Left kidney (tissue), 8 donors: ENCODE measurements at places on chromosomes 3 and 15.

DNA sequence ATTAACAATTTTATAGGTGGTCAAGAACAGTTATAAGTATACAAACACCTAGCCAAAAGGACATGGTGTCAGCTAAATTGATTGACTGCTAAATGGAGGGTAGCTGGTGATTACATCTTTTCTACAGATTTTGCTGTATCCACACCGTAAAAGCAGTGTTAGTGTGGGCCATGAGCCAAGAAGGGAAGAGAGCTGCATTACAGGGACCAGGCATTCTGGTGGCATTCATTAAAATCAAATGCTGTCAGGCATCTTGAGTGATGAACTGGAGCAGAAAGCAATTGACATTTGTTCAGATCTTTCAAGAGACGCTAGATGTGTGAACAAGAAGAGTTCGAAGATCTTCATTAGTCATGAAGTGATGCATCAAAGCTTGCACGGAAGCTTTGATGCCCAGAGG, 177.9 kb downstream of the ARPP21 start:
- DNase-seq = no peak

GRCh38 chr3:156648086-156648485, 26.3 kb upstream of the TIPARP start:
- DNase-seq = no peak

- no peak for DNase-seq
These were observed 110.6 kb upstream of the TNFAIP8L3 start for GRCh38 chr15:51205050-51205975.

GRCh38 chr15:50256188-50257041, 9.1 kb downstream of the HDC start:
- no peak for DNase-seq

- no peak for DNase-seq
These were observed 28.0 kb downstream of the ARHGAP31 start for GRCh38 chr3:119322021-119322834.

DNA sequence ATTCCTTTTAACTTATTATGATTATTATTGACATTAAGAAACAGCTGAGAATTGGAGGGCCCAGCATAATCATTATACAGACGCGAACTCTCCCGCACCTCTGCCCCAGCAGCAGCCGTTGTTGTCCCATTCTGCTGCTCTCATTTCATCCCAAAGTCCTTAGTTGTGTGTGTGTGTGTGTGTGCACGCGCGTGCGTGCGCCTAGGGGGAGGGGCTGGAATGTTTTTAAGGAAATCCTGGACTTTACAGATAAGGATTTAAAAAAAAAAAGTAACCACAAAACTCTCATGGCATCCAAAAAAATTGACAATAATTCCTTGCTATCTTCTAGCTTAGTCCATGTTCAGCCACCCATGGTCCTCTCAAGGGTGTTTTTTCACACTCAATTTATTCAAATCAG, 134.2 kb downstream of the WNT7A start:
- no peak for DNase-seq

GRCh38 chr3:49673715-49674496, at the start of gene APEH:
APEH (plus strand) TSS chr3:49674351; CDS start chr3:49674402, 51 bp downstream.
- DNase-seq = peak; percentile 94

GRCh38 chr3:13282358-13282985, 137.7 kb downstream of the NUP210 start:
- DNase-seq = no peak

- no peak for DNase-seq
These were observed 40.5 kb downstream of the ANO10 start for GRCh38 chr3:43581343-43581742.

GRCh38 chr3:64293121-64293520, 67.9 kb upstream of the PRICKLE2 start:
- no peak for DNase-seq
